ENCODE measurements at places on chromosomes 4 and X.

- DNase-seq = no peak
Measured at GRCh38 chr4:6875431-6875831, 34.2 kb upstream of the TBC1D14 start.

DNA sequence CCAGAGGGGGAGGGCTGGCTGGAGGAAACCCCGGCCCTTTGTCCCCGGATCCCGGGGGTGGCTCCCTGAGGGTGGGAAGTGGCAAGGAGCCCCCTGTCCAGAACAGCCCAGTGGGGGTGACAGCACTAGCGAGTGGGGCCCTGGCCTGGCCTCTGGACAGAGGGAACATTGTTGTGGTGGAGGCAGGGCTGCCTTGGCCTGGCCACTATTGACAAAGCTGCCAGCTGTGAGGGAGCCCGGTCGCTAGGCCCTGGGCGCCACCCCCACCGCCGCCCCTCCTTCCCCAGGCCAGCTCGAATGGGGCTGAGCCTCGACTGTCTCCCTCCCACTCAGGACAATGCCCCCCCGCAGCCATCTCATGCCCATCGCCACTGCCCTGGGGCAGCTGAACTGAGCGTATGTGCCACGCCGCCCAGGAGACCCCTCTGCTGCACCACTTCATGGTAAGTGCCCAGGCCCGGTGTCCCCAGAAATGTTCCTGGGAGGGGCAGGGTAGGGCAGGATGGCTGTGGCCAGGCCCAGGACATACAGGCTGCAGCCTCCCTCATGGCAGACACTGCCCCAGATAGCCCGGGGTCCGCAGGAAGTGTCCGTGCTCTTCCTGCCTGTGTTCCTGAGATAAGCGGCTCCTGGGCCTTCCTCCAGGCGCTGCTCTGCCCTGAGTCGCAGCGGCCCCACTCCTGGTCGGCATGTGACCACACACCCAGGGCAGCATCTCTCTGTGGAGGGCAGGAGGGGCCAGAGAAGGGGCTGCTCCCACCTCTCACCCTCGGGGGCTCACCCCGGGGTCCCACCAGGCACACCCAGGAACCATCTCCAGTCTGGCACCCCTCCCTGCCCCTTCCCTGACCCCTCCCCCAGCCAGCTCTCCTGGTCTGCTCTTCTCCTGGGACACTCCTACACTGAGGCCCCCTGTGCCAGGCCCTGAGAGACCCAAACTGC is 1.4 kb downstream of the PLXNB3 start:
- no peak for DNase-seq

DNA sequence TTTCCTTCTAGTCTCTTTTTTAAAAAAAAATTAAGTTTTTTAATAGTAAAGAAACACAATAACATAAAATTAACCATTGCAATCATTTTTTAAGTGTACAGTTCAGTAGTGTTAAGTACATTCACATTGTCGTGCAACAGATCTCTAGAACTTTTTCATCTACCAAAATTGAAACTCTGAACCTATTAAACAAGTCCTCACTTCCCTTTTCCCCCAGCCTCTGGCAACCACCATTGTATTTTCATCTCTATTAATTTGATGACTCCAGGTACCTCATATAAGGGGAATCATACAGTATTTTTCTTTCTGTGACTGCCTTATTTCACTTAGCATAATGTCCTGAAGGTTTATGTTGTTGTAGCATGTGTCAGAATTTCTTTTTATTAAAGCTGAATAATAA is 31.8 kb downstream of the MSL3 start:
- no peak for DNase-seq

- peak; percentile 39 for DNase-seq
Measured at GRCh38 chr4:38667085-38667893, 3.3 kb downstream of the KLF3 start.

DNA sequence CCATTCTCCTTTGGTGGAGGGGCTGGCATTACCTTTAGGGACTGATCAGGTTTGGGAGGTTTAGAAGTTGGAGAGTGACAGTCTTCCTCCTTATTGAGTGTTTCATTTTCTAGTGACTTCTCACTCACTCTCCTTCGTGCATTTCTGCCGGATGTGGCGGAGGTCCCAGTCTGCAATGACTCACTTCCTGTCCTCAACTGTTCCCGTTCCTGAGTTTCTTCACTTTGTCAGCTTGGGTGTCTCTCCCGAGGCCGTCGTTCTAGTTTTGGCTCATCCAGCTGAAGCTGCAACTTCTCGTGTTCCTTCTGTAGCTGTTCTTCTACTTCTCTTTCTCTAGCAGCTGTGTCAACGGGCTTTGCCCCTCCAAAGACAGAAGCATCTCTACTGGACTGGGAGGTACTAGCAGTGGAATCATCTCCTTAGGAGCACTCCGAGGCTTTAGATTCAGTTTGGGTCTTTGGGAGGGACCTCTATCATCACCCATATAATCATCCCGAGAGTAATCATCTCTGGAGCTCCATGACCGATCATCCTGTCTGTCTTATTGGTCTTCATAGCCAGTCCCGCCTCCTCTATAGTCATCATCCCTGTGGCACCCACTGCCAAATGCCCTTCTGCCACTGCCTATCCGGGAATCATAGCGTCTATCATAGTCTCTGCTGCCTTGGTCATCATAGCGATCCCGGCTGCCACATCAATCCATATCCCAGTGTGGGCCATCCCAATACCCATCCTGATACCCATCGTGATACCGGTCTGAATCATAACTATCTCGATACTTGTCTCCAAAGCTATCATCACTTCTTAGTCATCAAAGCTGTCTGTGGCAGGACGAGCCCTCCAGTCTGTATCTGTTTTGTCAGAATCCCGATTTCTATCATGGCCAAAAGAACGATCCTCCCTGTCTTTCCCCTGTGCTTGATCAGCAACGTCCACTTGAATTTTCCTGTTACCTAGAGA is 35.3 kb upstream of the VSIG4 start:
- DNase-seq = peak; percentile 12

DNA sequence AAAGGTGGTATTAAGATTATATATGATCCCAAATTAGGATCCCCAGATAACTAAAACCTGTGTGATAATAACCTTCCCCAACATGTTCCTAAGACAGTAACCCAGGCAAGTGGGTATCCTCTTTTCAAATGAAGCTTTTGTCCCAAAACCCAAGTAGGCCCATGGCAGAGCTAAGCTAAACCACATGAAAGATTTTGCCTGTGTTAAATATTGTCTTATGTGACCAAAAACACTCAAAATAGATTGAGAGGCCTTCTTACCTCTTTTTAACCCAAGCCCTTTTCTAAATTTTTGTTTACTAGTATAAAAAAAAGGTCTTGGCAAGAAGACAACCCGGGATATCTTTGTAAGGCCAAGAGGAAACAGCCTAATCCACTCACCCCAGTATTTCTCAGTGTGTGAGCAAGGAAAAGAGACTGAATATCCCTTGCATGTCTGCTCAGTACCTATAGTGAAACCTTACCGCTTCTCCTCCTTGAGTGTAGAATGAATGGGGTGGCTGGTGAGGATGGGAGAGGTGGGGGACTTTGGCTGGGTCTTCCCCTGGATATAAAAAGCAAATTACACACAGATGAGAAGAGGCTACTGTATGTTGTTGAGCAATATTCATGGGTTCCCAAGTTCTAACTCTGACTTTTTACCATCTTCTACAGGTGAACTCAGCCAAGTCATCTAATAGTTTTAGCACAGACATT is 188.8 kb upstream of the BMP3 start:
- no peak for DNase-seq

- no peak for DNase-seq
Measured at GRCh38 chr4:36164900-36165630, 79.2 kb downstream of the ARAP2 start.

DNA sequence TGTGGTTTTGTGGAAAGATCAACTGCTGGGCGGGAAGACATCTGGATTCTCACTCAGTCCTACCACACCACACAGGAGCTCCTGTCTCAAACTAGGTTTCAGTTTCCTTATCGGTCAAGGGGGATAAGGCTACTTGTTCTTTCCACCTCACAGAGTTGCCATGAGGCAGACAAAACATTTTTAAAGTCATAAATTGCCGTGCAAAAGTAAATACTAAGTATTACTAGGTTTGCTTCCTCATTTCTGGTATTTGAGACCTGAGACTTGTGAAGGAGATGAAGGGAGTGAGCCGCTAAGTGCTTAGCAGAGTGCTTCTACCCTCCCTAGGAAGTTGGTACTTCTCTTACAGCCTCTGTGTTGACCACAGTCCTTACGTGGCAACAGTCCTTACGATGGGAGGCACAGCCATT is 1.5 kb downstream of the LAP3 start:
- no peak for DNase-seq

DNA sequence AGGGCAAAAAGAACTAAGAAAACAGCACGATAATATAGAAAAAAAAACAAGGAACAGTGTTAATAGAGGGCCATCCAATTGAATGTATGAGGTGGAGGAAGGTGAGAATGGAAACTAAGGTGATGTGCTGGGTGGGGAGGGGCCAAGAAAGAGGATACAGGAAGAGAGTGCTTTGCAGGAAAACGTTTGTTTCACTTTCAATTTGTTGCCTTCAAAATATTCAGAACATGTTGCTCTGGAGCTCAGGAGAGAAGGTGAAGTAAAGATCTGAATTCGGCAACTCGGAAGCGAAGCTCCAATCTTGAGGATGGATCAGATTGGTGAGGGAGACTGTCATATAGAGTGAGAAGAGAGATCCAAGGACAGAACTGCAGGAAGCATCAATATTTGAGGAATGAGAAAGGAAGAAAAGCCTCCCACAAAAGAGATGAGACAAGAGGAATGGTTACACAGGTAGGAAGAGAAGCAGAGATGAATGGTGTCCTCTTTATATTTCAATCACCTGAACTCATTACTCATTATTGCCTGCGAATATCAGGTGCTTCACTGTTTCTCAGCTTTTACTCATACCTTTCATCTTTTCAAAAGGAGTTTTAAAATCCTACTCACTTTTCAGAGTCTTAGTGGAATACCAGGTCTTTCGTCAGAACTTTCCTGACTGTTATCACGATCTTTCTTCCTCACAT is 14.7 kb upstream of the SEC24D start:
- peak; percentile 18 for DNase-seq
